ENCODE measurements at places on chromosomes 1 and 21. TPM values are rescaled to one million over a fixed set of nuclear protein-coding genes. Genes with fewer than 3 reads are reported as not detected.

The PDIK1L gene
- total RNA-seq, result 6.8 TPM

The TNNI3K gene
- total RNA-seq, result not detected

- no peak for DNase-seq
- no peak overlapping the region for H3K4me3 ChIP-seq
- no peak overlapping the region for H3K27ac ChIP-seq
- H3K27me3 ChIP-seq, result peaks cover 18% of the 10 kb centered on the region
- peaks cover 3% of the 10 kb centered on the region for H3K36me3 ChIP-seq
- no peaks in the 10 kb centered on the region for H3K4me1 ChIP-seq
Measured at GRCh38 chr1:8065369-8065768, 39.3 kb upstream of the ERRFI1 start.

DNA sequence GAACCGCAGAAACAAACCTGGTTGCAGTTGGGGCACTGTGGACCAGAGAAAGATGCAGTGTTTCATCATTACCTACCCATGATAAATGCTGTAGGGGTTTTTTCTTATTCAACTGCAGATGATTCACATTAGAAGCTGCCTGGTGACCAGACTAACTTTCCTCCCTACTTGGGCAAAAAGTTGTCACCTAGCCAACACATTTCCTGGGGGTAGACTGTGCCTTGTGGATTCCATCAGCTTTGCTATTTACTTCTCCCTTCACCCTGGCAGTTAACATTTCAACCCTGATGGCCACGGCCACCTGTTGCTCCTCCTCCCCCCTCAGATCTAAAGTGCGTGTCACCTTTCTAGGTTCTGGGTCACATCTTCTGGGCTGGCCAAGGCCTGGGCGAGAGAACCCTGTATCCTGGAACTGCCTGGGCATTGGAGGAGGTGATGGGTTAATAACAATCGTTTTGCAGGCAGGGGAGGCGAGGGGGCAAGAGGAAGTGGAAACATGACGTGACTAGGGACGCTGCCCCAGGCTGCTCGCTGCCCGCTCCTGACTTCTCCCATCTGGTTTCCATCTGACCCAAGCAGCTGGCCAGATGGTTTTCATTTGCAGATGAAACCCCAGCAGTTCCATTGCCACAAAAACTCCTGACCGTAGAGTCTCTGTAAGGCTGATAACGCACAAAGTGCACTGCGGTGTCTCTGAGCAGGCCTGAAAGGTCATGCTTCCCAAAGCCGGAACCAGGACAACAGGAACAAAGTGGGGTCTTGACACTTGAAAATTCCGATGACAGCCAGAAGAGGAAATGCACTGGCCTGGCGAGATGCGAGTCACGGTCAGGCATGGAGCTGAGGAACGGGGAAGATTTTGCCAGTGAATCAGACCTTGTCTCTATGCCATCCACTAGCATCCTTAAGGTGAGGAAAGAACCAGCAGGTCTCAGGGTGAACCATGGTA, 36.6 kb downstream of the CAPZB start:
- H3K27me3 ChIP-seq, result no peaks in the 10 kb centered on the region
- peak overlapping the region; percentile 88 for H3K27ac ChIP-seq
- peaks cover 71% of the 10 kb centered on the region for H3K4me1 ChIP-seq
- H3K4me3 ChIP-seq, result peak overlapping the region; percentile 33

All from T-helper 17 cell (primary cell).